Testis (tissue), 5 donors: ENCODE measurements at places on chromosomes 3 and 15.

DNA sequence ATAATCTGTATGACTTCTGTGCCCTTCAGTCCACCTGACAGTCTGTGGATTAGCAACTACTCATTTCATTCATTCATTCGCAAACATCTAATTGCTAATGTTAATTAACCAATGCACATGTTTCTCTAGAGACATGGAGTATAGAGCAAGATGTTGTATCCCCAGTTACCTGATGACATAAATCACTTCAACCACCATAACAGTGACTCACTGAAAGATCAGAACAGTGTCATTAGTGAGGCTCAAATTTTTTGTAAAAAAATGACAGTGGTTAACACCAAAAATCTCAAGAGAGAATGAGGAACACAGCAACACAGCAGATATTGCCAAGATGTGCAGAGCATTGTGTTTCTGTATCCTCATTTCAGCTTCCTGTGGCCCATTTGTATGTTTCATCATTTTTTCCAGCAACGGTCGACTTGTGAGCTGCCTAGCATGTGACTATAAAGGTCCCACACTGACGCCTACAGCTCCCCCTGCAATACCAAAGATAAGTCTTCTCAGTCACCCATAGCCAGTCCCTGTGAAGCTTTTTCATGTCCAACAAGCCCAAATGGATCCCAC lies 3.7 kb upstream of the PLD1 start:
- no peak for DNase-seq

- DNase-seq = no peak
Measured at GRCh38 chr15:32867313-32867626, 149.5 kb downstream of the GREM1 start.

GRCh38 chr15:39014682-39015081 lies 450.1 kb upstream of the RASGRP1 start:
- no peak for DNase-seq

DNA sequence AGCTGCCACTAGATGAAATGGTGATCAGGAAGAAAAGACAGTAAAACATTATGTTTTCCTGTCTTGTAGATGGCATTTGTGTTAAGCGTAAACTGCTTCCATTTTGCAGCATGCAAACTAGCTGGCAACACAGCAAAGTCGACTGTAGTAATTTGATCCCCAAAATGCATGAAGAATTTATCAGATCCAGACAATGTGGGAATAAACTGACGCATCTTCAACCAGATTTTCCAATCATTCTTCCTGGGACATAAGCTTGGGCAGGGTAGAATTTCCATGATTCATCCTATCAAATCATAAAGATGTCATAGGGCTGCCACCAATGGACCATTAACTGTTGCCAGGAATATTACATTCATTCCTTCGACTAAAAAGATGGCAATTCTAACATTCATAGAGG lies 260.3 kb downstream of the ERC2 start:
- DNase-seq = no peak

DNA sequence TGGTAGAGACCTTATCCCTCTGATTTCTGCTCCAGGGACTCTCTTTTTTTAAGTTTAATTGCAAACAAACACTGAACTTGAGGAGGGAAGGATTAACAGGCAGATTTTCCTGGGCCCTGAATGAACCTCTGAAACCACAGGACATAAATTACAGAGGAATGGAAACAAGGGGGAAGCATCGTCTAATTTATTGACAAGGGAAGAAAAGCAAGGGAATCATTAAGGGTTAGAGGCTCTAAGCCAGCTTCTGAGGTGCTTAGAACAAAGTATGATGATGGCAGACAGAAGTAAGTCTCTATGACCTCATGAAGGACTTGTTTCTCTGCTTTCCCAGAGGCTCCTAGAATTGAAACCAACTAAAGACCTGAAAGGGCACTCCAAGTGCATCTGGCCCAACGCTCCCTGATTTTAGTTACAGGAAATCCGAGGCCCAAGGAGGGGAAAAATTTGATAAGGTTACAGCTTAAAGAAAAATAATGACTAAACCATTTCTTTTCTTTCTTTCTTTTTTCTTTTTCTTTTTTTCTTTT lies 244.7 kb upstream of the NR2E3 start:
- no peak for DNase-seq

GRCh38 chr3:50201573-50202315 lies 3.3 kb upstream of the SLC38A3 start:
- no peak for DNase-seq

- no peak for DNase-seq
Measured at GRCh38 chr3:96831175-96831574, 16.8 kb downstream of the EPHA6 start.

GRCh38 chr15:84911879-84912660 lies 27.6 kb downstream of the SLC28A1 start:
- peak; percentile 89 for DNase-seq
